Stimulated activated CD8-positive, alpha-beta memory T cell treated with anti-CD3 and anti-CD28 coated beads, Interleukin-2, amount 100 ng/mL, for 1 hour (primary cell): ENCODE measurements at places on chromosomes 11 and 22.

- no peak for DNase-seq
Observed at GRCh38 chr11:14577292-14577691, 57.1 kb upstream of the PSMA1 start.

DNA sequence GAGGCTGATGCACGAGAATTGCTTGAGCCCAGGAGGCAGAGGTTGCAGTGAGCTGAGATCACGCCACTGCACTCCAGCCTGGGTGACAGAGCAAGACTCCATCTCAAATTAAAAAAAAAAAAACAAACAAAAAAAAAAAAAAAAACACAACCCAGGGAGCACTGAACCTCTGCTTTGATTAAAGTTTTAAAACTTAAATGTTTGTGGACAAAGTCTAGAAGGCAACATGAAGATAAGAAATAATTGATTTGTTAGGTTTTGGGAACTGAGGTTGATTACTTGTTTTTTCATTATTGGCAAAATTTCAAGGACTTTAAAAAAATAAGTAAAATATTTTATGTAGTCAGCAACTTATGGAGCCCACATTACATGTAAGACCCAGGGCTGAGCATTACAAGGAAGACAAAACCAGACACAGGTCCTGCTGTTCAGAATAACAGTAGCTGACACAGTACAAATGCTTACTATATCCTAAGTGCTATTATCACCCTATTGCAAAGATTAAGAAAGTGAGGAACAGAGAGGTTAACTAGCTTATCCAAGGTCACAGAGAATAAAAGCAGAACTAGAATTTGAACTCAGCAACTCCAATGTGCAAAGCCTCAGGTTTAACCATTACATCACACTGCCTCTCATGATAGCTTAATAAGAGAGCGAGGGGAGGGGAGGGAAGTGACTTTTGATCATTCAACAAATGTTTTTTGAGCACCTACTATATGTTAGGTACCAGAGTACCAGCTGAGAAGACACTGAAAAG lies 2.3 kb upstream of the CRY2 start:
- no peak for DNase-seq

DNA sequence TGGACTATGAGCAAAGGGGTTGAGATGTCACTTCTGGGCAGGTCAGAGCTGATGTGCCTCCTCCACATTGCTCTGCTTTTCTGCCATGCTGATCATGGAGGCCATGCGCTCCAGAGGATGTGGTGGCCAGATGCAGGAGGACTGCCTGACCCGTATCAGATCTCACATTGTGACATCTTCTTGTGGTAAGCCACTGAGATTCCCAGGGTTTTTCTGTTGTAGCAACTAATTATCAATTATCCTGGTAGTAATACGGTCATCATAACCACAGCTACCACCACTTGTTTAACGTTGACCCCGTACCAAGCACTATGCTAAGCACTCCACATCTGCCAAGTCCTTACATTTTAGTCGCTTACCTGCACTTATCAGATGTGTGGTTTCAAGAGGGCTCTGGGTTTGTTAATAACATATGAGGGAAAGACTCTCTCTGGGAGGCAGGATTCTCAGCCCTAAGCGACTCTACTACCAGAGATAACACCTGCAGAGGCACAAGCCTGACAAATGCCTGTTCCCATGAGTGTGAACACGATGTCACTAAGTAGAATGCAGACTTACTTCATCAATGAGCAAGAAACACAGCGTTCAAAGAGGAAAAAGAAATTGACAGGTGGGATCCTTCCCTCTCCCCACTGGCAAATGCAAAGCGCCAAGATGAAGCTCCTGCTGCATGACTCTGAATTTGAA lies 63.6 kb upstream of the TIMP3 start:
- DNase-seq = no peak

DNA sequence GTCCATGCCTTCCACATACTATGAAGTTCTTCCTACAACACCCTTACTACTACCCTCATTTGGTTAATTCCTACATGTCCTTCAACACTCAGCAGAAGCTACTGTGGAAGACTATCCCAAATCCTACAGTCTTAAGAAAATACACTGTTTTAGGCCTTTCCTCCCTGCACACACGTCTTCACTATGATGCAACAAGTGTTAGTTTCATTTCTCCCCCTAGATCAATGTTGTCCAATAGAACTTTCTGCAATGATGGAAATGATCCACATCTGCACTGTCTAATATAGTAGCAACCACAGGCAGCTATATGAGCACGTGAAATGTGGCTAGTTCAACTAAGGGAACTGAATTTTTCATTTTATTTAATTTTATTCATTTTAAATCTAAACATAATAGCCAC lies 46.7 kb upstream of the CCDC34 start:
- no peak for DNase-seq

GRCh38 chr22:36577019-36577418 lies 48.1 kb upstream of the EIF3D start:
- no peak for DNase-seq

- no peak for DNase-seq
Observed at GRCh38 chr11:20250644-20251247, 90.5 kb upstream of the DBX1 start.

GRCh38 chr22:32799496-32799895 lies 2.0 kb upstream of the TIMP3 start:
- no peak for DNase-seq

GRCh38 chr22:27540656-27541396 lies 260.7 kb downstream of the MN1 start:
- no peak for DNase-seq

- peak; percentile 14 for DNase-seq
Observed at GRCh38 chr22:40401532-40401931, 31.1 kb downstream of the SGSM3 start.

DNA sequence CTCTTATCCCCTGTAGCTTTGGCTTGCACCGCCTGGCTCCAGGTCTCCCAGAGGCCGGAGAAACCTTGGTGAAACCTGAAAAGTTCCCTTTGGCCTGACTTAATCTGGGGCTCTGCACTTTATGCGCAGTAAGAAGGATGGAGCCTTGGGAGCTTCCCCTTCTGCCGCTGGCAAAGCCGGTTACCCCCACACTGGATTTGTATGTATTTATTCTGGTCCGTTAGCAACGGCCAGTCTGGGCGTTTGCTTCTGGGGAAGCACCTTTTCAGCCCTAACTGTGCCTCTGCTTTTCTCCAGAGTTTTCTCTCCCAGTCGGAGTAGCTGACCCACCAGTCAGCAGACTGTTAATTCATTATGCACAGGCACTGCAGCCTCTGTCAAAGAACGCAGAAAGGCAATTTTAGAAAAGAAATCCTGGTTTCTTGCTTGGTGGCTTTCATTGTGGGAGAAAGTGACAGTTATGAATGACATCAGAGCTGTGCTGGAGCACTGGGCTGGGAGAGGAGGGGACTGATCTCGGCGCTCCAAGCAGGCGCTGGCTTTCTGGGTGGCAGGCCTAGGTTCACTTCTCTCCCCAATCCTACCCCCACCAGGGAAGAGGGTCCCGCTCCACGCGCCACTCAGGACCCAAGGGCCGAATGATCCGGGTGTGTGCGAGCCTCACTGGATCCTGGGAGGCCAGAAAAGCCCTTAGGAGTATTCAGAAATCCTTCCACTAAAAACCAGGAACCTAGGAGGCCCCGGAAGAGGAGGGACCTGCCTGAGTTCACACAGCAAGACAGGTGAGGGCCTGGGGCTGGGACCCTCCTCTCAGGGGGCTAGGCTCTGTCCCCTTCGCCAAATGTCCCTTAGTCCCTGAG lies 70.2 kb downstream of the RTL6 start:
- DNase-seq = no peak

DNA sequence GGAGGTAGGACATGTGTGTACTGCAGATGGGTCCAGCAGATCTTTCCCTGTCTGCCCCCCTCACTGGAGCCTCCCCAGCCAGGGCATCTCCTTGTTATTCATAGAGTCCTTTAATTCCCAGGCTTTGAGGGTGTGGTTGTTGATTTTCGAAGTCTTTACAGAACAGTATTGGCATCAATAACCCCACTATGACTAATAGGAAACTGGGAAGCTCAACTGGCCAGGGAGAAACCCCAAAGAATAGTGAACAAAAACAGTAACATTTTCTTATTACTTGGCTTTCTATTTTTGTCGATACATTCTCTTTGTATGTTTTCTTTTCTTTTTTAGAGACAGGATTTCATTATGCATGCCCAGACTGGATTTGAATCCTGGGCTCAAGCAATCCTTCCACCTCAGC lies 57.9 kb downstream of the NF2 start:
- DNase-seq = no peak

DNA sequence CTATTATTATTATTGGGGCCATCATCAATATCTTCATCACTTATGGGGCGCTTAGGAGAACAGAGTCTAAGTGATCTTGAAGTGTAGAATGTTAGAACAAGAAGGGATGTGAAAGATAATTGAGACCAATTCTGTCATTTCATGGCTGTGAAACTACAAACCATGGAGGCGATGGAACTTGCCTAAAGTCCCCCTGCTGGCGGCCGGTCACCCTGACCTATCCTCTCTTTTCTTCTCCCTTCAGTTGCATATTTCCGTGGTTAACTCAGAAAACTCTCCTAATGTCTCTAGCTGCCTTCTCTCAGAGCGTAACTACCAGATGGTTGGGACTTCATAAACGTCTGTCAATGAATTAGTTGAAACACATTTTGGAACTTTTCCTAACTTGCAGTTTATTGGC lies 6.6 kb upstream of the OR4B1 start:
- DNase-seq = no peak

DNA sequence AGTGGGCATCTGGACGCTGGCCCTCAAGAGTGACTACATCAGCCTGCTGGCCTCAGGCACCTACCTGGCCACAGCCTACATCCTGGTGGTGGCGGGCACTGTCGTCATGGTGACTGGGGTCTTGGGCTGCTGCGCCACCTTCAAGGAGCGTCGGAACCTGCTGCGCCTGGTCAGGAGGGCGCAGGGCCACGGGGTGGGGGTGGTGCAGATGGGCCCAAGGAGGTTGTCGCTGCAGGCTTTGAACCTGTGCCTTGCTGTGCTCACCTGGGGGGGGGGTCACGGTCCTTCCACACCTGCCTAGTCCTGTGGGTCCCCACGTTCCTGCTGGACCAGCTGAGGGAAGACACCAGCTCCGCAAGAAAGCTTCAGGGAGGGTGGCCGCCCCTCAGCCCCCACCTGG lies 3.5 kb downstream of the CD151 start:
- DNase-seq = no peak

- no peak for DNase-seq
Observed at GRCh38 chr11:114799476-114799875, 121.1 kb downstream of the NXPE2 start.

DNA sequence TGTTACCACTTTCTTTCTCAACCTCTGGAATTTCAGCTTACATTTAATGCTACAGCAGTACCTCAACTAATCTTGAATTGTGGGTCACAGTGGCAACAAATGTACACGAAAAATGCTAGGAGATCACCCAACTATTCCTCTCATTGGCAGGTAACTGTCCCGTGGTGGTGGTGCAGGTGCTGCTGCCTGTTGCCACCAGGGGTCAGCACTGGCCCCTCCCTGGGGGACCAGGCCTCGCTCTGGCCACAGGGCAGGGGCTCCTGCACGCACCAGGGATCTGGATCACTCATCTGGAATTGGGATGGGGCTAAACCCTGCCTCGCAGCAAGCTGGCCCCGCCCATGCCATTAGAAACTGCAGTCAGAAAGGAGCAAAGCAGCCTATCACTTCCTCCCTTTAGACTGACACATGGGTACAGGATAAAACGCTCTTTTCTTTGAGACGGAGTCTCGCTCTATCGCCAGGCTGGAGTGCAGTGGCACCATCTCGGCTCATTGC lies 6.9 kb upstream of the POLDIP3 start:
- DNase-seq = peak; percentile 30

DNA sequence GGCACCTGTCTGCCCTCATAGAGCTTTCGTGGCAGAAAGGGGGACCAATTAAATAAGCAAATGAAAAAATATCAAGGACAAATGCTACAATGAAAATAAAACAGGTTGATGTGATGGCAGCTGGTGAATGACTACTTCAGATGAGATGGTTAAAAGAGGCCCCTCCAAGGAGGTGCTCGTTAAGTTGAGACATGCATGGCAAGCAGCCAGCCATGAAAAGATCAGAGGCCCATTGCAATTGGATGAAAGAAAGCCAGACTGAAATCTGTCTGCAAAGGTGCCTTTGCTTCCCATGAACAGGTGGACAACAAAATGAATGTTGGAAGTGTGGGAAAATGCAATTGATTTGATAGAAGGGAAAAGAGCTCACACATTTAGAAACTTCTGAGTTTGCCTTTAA lies 848 bp upstream of the TRPC6 start:
- DNase-seq = no peak

- DNase-seq = no peak
Observed at GRCh38 chr11:2704896-2705606, 5.3 kb upstream of the KCNQ1OT1 start.

DNA sequence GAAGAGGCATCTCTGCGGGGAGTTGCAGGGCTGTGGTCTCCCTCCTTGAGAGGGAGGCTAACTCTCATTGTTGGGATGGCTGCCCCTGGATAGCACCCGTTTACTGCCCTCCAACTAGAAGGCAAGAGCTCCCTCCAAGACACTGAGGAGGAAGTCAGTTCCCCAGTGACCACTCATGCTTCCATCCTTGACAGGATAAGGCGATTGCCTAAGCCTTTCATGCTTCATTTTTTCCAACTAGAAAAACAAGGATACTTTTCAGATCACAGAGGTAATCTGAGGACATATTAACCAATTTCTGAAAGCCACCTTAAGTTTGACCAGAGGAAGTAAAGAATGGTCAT lies 186.6 kb downstream of the MAML2 start:
- DNase-seq = no peak

- DNase-seq = no peak
Observed at GRCh38 chr11:12182676-12183541, 72.5 kb downstream of the MICAL2 start.

DNA sequence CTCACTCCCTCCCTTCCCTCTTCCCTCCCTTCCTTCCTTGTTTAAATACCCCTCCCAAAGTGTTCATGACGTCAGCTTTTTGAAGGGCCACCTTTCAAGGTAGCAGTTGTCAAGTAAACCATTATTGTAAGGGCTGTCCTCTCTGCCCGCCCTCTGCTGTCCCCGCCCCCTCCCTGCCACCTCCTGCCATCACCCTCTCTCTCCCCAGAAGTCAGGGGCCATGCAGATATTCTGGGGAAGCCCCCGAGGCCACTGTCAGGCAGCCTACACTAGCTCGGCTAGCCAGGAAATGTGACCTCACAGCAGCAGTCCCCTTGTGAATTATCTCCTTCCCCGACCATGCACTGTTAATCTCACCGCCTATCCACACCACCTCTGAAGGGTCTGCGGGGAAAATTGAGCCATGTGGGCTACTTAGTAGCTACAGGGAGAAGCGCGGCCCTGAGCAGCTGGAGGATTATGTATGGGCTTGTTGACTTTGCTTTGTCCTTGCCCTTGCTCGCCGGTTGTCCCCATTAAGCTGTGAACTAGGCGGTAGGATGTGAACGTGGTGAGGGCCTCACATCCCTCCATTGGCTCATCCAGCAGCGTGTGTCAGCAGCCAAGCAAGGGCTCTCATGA lies 42.1 kb upstream of the ATXN10 start:
- no peak for DNase-seq
